ENCODE measurements at places on chromosomes 2 and 18.

DNA sequence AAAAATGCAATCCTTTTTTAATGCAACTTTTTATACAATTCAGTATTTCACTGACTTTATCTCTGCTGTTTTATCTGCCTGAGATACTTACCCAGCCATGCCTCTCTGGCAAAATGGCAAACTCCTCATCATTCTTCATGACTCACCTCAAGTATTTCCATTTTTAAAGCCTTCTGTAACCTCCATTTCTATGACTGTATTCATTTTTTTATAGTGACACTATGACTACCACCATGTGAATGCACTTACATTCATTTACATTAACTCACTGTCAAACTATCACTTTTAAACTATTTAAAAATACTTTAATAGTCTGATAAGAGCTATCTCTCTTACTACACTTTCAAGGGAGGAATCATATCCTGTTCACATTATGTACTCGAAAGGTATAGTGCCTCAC is 99.4 kb upstream of the SCN7A start:
- DNase-seq: no peak

GRCh38 chr18:48335829-48336228 is 73.4 kb downstream of the ZBTB7C start:
- no peak for DNase-seq

- DNase-seq: no peak
These were observed 95.0 kb downstream of the CDH20 start for GRCh38 chr18:61428266-61428665.

GRCh38 chr2:235678712-235679111 is 184.9 kb downstream of the AGAP1 start:
- DNase-seq: no peak

- DNase-seq: no peak
These were observed 128.6 kb upstream of the ZSWIM2 start for GRCh38 chr2:186977433-186978045.

DNA sequence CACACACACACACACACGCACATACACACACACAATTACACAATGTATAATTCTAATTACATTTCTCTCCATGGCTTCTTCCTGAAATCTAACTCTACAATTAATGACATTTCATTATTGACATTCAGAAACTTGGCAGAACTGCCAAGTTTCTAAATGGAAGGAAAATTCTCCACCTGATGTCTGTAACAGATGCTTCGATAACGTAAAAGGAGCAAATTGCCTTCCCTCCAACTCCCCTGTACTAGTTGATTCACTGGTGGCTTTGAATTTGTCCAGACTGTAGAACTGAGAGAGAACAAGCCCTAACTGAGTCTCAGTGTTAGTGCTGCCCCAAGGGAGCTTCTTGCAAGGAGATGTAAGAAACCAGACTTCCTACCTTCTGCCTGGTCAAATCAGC is 255.1 kb upstream of the TMEM200C start:
- no peak for DNase-seq

GRCh38 chr2:161946489-161947107 is 127.4 kb downstream of the DPP4 start:
- no peak for DNase-seq

DNA sequence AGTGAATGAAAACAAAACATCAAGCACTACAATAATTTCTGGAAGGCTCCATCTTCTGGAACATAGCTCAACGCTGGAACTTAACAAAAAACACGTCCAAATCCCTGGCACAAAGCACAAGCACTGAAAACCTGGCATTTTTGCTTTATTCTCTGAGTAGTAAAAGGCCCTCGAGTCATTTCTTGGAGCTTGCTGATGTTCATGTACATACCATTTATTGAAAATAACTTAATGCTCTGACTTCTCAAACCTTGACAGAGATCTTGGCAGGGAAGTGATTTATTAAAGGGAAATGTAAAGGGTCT is 76.5 kb upstream of the STK17B start:
- DNase-seq: no peak

GRCh38 chr2:182870227-182870626 is 3.8 kb upstream of the FRZB start:
- DNase-seq: no peak

DNA sequence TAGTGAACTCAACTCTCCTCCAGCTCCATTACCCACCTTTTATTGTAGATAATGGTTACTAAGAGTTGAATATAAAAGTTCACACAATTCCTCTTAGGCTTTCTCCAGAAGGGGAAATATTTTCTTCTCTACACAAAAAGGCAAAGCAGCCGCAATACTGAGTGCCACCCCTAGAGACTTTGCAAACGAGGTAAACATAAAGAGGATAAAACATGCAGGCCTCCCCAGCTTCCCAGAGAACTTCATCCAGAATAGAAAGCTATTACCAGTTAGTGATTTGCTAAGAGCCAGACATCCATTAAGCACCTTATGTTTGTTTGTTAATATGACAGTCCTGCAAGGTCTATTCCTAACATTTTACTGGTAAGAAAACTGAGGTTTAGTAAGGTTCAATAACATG is 17.4 kb downstream of the ZNF521 start:
- DNase-seq: no peak

GRCh38 chr18:10458691-10459090 is 4.3 kb downstream of the APCDD1 start:
- DNase-seq: no peak

GRCh38 chr2:237090906-237091305 is 5.2 kb downstream of the COPS8 start:
- no peak for DNase-seq

GRCh38 chr2:176636401-176636800 is 367.2 kb downstream of the MTX2 start:
- no peak for DNase-seq

- no peak for DNase-seq
These were observed 29.6 kb downstream of the MREG start for GRCh38 chr2:215983581-215984351.

DNA sequence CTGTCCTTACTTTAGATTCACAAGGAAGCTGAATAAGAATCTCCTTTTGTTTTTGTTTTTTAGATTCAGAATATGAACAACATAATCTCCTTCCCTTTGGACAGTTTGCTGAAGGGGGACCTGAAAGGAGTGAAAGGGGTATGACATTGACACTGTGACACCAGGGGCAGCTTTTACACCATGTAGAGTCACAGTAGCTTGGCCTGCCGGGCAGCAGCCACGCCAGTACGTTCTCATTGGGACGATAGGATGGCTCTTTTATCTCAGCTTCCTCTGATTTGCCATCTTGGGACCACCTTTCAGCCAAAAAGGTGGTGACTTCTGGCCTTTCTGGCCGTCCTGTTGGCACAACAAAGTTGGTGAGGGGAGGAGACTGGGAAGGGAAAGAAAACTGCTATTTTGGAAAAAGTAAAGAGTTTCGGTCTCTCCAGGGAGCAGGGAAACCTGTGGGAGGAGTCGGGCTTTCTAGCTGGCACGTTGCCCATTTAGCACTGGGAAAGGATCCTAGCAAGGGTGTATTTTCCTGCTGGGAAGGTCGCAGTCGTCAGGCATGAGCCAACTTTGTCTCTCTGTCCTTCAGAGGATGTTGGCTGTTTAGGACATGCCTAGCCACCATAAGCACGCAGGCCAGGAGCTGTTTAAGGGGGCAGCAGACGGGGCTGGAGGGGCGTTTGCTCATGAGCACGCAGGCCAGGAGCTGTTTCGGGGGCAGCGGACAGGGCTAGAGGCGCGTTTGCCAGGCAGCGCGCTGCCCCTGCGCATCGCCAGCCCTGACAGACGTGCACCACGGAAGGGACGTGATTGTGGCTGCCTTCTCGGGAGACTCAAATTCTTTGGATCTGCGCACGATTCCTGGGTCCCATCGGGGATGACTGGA is 104.6 kb downstream of the ITGB1BP1 start:
- no peak for DNase-seq

GRCh38 chr2:20972792-20973565 is 70.9 kb downstream of the APOB start:
- DNase-seq: no peak

DNA sequence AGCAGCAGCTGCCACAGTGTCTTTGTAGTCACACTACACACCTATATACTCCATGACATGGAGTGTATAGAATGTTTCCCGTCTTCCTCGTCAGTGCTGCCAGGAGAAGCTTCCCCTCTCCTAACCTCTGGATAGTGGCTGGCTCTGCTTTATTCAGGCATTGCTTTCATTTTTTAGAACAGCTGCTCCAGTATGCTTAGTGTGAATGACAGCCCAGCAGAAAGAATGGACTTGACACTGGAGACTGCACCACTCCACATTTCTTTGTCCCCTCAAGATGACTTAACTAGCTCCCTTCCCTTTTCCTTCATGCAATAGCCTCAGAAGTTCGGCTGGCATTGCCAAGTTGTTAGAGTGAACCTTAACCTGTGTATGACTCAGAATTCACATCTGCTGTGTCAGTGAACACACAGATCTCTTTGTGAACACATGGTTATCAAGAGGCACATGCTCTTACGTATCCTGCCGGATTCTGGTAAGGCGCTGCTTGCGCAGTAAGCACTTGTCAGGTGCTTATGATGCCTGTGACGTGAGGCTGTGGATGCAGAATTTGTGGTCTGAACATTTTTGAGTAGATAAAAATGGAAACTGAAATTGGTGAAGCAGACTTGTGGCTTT is 73.9 kb downstream of the NEDD4L start:
- DNase-seq: no peak

- peak; percentile 31 for DNase-seq
These were observed 3.3 kb upstream of the HJURP start for GRCh38 chr2:233857511-233858141.

GRCh38 chr2:10217489-10218435 is 84.9 kb upstream of the HPCAL1 start:
- DNase-seq: no peak

GRCh38 chr18:27685807-27686412 is 491.0 kb downstream of the CDH2 start:
- DNase-seq: no peak

DNA sequence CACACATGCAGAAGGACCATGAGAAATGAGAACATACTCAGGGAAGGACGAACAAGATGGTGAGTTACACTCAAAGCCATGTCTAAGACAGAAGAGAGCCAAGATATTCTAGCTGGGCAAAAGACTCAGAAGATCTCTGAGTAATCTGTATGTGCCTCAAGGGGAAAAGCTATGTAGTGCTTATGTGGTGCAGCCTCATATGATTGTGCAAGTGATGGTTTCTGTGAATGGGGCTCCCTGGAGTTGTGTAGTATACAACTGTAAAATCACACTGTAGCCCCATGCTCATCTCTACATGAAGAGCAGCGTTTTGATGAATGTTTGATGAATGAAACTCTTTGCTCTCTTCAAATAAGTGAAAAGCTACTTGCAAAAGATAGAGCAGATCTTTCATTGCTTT is 57.5 kb downstream of the OSR1 start:
- DNase-seq: no peak

GRCh38 chr2:206266130-206267125 is 8.0 kb upstream of the ZDBF2 start:
- DNase-seq: no peak

- DNase-seq: no peak
These were observed 41.4 kb upstream of the HDAC4 start for GRCh38 chr2:239442192-239442591.

DNA sequence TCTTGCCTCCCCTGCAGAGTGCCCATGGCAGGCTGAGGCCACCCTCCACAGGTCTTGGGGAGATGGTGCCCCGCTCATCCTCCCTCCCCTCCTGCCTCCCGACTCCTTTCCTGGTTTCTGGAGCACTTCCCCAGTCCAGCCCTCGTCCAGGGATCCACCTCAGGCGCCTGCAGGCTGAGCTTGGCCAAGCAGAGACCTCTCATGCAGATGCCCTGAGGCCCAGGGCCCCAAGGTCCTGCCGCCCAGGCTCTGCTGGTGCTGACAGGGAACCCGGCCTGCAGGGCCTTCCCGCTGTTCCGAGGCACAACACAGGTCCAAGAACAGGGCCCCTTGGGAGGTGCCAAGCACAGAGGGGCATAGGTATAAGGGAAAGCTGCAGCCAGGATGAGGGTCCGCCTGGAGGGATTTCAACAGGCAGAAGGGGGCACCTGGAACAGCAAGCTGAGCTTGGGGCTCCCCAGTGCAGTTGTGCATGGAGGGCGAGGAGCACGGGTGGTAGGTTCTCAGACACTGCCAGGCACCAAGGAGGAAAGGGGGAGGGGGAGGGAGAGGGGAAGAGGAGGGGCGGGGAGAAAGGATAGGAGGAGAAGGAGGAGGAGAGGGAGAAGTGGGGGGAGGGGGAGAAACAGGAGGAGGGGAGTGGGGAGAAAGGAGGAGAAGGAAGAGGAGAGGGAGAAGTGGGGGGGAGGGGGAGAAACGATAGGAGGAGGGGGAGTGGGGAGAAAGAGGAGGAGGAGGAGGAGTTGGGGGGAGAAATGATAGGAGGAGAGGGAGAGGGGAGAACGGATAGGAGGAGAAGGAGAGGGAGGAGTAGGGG is 1.2 kb upstream of the ANO7 start:
- DNase-seq: no peak

GRCh38 chr2:183267148-183267827 is 143.0 kb downstream of the NUP35 start:
- DNase-seq: no peak

DNA sequence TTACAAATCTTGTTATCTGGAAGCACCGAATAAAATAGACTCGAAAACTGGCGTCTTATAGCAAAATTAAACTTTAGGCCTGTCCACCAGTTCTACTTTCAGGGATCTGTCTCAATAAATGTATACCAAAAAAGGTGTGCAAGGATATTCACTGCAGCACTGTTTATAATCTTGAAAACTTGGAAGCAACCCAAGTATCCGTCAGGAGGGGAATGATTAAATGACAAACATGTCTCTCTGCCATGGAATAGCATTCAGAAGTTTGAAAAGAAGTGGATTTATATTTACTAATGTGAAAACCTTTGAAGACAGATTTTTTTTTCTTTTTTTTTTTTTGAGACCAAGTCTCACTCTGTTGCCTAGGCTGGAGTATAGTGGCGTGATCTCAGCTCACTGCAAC is 32.3 kb upstream of the SATB2 start:
- no peak for DNase-seq

- DNase-seq: no peak
These were observed 3.4 kb downstream of the RPS27A start for GRCh38 chr2:55235724-55236538.

DNA sequence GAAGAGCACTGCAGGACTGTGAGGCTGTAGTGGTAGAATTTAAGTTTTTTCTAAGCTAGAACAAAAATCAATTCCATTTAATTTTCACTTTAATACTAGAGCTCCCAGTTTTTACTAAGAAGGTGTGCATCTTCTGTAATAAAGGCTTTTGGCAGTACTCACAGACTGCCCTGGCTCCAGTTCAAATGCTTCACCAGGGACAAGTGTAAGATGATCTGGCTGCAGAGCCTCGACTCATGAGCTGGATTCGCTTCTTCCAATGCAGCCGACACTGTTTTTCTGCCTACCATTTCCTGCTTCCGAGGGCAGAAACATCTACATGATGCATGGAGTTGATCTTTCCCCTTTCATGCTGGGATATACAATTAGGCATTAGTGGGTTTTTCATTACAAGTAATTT is 87.0 kb downstream of the FARSB start:
- no peak for DNase-seq

DNA sequence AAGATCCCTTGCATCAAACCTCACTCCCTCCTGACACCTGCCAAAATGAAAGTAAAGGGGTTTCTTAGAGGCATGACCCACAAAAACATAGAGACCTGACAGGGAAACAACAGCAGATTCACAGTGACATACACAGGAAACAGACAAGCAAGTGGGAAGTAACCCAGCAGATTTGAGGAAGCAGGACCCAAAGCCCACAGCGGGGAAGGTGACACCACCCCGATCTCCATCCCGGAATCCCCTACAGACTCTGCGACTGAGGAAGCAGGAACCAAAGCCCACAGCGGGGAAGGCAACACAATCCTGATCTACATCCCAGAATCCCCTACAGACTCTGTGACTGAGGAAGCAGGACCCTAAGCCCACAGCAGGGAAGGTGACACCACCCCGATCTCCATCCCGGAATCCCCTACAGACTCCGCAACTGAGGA is 21.6 kb downstream of the CIB4 start:
- DNase-seq: no peak

Measured in memory B cell (primary cell).